ENCODE measurements at places on chromosomes 5 and 9.

- DNase-seq, result no peak
These were observed 446.4 kb upstream of the CCNG1 start for GRCh38 chr5:162990856-162991497.

GRCh38 chr9:121862371-121863332 lies 211.2 kb downstream of the DAB2IP start:
- DNase-seq, result no peak

- no peak for DNase-seq
These were observed 691.4 kb upstream of the RIOK2 start for GRCh38 chr5:97874491-97874890.

- no peak for DNase-seq
These were observed 298.1 kb downstream of the CETN3 start for GRCh38 chr5:90111364-90112032.

GRCh38 chr9:120652934-120653333 lies 61.3 kb downstream of the MEGF9 start:
- no peak for DNase-seq

- DNase-seq, result no peak
These were observed 8.4 kb upstream of the OLFM1 start for GRCh38 chr9:135079018-135079417.

DNA sequence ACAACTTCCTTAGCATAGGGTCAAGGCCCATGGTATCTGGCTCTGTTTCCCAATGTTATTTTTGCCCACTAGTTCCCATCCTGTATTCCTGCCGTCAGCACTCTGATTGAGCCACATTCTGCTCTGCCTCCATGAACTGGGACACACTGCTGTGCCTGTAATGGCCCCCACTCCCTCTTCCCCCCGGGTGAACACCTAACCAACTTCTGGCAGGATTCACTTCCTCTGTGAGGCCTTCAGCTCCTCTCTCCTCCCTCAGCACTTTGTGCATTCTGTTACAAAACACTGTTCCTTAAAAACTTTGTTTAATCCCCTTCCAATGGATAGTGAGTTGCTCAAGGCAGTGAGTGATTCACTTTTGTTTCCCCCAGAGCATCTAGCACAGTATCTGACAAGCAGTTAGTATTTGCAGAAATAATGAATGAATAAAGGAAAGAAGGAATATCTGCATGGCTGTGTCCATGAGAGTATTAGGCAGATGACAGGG lies 183.6 kb downstream of the EFNA5 start:
- DNase-seq, result no peak

DNA sequence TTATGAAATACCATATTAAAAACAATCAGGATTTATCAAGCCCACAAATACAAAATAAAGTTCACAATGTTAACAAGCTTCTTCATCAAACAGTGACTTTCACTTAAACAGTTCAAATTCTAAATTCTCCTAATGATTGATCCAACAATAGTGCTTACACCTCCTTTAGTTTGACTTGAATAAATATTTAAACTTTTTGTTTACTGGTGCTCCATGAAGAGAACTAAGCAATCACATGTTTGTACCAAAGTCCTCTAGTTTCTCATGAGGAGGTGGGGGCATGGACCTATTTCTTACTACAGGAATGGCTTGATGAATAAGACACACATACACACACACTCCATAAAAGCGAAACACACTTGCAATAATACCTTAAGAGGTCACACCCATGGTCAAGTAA lies 95.8 kb downstream of the RAPGEF6 start:
- no peak for DNase-seq

DNA sequence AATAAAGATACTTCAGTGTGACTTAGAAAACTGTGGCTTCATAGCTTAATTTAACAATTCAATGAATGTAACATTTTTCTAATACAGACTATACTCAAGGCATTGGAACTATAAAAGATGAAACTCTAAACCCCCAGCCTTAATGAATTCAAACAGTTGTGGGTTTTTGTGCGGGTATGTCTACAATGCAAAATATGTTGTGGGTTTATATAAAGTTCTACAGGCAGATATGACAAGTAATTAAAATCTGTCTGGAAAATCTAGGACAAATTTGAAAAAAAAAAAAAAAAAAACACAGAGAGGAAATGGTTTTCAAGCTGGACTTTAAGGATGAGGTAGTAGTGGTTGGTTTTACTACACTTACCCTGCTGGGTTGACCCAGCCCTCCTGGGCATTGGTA lies 467.5 kb upstream of the TLE4 start:
- DNase-seq, result no peak

DNA sequence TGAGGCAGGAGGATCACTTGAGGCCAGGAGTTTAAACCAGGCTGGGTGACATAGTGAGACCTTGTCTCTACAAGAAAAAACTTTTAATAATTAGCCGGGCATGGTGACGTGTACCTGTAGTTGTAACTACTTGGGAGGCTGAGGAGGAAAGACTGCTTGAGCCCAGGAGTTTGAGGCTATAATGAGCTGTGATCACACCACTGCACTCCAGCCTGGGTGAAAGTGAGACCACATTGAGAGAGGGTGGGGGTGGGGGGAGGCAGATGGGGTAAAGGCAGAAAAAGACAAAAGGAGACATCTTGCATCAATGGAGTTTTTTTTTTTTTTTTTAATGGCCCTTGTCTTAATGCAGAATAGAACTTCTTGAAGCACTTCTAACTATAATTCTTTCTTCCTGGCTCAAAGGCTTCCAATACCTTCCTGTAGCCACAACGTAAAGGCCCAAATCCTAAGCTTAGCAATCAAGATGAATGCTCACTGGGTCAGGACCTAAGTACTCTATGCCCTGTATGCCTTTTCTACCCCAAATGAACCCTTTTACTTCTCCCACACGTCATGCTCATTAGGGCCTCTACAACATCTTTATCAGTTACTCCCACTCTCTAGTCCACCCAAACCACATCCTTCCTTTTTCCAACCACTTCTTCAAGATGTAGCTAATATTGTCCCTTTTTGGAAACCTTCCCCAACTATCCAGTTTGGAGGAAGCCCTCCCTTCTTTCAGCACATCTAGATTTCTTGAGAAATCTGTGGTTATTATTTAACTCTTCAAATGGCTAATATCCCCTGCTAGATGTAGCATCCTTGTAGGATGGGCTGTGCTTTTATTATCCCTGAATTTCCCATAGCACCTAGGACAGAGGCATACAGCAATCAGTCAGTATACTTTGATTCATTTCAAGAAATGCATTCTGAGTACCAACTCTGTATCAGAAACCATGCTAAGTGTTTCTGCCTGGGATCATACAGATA lies 40.8 kb downstream of the CSF2 start:
- DNase-seq, result no peak
